ENCODE measurements at places on chromosomes 1 and 21.

- no peak for DNase-seq
These were observed 29.6 kb downstream of the RIMS3 start for GRCh38 chr1:40635763-40636500.

DNA sequence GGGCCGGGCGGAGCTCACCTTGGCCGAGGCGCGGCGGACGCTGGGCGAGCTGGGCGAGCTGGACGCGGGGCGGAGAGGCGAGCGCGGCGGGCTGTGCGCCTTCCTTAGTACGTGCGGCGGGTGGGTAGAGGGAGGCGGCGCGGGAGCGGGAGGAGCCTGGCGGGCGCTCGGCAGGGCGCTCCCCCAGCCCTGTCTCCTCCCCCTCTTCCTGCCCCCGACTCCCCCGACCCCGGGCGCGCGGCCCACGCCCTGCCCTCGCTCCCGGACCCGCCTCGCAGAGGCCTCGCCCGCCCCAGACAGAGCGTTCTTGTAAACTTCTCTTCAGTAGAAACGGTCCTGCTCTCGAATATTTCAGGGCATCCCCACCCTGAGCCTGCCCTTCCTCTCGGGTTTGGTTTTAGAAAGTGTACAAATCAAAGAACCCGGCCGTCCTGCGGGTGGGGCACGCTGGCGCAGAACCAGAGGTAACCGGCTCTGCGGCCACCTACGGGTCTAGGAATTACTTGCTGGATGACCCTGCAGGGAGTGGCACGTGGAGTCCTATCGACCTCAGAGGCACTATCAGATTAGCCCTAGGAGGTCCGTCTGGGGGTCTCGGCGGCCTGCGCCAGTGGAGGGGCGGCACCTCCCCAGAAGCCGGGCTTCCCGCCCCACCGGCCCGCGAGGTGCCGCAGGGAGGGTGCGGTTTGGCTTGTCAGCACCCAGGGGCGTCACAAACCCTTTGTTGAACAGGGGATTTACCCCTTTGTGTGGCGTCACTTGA is at the start of gene S100A10:
Gene S100A10 (minus strand): TSS at position 126 of the 763 bp plus-strand sequence. CDS start 7,629 bp downstream, outside the sequence.
- peak; percentile 96 for DNase-seq

GRCh38 chr1:21896652-21897532 is 40.2 kb downstream of the HSPG2 start:
- peak; percentile 48 for DNase-seq

DNA sequence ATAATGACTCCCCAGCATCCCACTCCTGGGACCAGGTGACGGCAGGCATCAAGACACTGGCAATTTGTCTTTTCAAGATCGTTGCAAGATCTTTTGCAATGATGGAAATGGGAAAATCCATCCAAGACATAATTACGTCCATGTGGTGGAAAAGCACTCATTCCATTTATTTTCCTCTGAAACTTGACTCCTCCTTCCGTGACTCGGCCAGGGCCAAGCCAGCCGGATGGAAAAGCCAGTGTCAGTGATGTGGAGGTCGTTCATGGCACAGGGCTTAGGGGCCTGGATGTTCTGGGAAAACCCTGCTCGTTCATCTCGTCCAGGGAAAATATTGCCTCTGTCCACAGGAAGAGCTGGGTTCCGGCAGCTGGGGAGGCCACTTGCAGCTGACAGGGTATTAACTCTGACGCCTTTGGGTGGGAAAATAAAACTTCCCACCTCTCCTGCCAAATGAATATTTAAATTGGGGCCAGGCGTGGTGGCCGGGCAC is 46.2 kb downstream of the C1orf198 start:
- no peak for DNase-seq

GRCh38 chr1:1038694-1039093 is 18.8 kb downstream of the AGRN start:
- DNase-seq = no peak

DNA sequence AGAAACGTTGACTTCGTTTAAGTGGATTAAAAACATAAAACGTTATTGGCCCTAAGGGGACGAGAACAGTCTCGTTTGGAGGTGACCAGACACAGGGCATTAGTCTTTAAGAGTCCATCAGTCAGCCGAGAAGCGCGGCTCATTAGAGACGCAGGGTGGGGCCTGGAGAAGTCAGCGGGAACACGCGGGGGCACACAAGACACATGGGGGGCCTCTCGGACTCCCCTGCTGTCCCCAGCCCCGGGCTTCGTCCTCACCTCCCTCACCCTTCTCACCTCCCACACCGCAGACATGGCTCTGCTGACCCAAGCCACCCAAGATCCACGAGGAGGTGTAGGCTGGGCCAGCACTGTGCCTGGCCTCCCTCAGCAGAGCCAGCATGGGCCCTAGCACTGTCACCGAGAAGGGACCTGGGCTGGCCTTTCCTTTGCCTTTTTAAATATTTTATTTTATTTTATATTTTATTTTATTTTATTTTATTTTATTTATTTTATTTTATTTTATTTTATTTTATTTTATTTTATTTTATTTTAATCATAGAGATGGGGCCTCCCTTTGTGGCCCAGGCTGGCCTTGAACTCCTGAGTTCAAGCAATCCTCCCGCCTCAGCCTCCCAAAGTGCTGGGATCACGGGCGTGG is 48.9 kb downstream of the MORN1 start:
- DNase-seq = no peak

GRCh38 chr1:43277116-43277876 is 7.5 kb downstream of the TMEM125 start:
- DNase-seq = no peak

DNA sequence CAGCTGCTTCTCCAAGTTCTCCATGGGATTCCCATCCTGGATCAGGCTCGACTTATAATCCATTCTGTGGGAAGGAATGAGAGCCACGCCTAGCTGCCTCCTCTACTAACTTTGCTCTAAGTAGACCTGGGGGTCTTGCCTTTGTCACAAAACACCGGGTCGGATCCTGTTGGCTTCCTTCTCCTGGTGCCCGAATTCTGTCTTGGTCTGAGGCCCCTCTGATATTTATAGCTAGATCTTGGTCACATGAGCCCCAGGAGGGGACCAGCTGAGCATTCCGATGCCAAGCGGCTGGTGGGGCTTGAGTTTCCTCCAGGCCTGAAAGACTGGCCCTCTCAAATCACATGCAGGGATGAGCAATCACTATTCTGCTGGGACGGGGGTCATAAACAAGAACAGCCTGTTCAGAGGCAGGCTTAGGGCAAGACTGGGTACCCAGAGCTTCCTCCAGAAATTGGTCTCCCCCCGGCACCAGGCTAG is at the start of gene TRIM63:
Gene TRIM63 (minus strand): TSS at position 199 of the 480 bp plus-strand sequence. CDS start 136 bp downstream, at position 63.
- no peak for DNase-seq

DNA sequence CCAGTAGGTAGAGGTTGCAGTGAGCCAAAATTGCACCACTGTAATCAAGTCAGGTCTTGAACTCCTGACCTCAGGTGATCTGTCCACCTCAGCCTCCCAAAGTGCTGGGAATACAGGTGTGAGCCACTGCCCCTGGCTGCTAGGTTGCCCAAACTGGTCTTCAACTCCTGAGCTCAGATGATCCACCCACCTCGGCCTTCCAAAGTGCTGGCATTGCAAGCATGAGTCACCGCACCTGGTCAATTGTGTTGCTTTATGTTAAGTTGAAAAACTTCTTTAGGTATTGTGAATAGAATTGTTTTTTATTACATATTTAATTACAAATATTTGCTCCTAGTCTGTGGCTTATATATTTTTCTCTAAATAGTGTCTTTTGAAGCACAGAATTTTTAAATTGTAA is 80.5 kb downstream of the PRKAB2 start:
- DNase-seq = no peak

- DNase-seq = no peak
These were observed 68.8 kb upstream of the C1orf174 start for GRCh38 chr1:3968851-3969250.

DNA sequence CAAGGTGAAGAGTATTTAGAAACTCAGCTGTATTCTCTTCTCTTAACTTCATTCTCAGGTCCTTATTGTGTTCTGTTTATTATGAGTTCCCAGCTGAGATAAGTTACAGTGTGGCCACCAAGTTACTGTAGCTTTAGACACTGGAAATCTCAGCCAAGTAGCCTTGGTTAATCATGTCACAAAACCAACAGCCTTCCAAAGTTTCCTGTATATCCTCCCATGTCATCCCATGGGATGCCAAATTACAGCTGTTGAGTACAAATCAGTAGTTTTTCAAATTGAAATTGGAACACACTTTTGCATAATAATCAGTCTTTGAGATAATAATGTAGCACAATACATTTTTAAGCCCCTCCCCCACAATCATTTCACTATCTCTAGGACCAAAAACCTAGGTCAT is 10.7 kb downstream of the ADAMTS5 start:
- no peak for DNase-seq

DNA sequence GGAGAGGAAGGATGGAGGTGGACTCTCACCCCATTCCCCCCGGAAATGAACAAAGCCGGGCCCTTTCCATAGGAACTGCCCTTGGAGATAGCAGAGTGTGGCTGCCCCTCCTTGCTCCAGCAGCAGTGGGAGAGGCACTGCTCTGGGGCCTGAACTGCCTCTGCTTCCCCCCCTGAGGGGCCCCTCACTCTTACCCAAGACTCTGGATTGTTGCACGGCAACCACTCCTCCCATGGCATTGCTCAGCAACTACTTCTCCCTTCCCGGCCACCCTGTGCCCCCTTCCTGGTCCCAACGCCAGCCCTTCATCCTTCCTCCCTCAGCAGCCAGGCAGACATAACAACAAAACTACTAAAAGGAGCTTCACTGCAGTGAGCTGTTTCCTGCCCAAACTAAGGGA is 3.0 kb upstream of the ACKR1 start:
- no peak for DNase-seq

DNA sequence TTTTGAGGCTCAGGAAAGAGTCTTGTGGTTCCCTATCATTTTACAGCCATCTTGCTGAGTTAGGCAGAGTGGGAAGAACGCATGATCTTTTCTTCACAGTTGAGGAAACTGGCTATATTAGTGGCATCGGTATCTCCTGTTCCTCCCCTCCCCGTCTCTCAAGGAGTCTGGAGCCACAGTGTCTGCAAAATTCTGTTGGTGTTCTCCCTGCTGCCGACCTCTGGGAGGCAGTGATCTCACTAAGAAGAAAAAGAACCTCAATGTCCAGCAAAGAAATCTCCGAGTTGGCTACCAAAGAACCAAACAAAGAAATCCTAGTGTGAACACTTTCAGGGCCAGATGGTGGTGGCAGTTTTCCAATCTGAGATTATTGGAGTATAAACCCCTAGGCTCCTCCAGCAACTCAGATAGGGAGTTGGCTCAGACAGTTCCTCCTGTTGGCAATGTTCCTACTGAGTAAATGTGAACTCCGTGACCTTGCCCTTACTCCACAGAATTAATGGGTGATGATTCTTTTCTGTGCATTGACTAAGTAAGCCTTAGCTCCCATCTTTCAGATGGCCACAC is 41.2 kb downstream of the PRAMEF20 start:
- DNase-seq = no peak

- no peak for DNase-seq
These were observed 5.5 kb downstream of the RIPK4 start for GRCh38 chr21:41761211-41761933.

DNA sequence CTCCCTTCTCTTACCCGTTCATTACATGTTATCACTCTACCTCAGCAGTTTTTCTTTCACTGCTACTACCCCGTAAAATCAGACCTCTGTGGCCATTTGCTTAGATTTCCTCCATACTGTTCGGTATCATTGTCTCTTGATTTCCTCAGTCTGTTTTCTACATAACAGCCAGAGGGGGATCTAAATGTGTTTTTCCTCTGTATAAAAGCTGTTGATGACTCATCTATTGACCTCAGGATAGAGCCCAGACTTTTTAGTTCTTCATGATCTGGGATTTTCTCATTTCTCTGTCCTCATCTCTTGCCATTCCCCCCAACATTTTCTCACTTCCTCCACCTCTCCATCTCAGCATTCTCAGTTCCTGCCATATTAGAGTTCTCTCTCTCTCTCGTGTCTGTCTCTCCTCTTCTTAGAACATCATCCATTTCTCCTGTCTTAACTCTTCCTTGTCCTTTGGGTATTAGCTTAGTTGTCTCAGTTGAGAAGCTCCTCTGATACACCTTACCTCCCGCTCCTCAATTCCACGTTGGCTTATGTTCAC is 10.5 kb downstream of the OTUD3 start:
- no peak for DNase-seq

DNA sequence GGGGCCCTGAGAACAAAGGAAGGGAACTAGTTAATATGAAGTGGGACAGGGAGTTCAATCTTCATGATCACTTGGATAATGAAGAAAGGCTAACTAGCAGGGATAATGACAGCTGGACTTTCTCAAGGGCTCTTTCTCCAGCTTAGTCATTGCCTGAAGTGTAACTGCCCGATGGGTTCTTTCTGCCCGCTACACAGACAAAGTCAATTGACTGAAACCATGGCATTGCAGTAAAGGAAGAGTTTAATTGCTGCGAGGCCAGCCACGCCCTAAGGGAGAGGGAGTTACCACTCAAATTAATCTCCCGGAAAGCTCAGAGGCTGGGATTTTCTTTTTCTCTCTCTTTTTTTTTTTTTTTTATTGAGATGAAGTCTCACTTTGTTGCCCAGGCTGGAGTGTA is 16.6 kb upstream of the SLC2A5 start:
- DNase-seq = no peak

GRCh38 chr21:17732306-17732705 is 86.8 kb downstream of the C21orf91 start:
- no peak for DNase-seq

DNA sequence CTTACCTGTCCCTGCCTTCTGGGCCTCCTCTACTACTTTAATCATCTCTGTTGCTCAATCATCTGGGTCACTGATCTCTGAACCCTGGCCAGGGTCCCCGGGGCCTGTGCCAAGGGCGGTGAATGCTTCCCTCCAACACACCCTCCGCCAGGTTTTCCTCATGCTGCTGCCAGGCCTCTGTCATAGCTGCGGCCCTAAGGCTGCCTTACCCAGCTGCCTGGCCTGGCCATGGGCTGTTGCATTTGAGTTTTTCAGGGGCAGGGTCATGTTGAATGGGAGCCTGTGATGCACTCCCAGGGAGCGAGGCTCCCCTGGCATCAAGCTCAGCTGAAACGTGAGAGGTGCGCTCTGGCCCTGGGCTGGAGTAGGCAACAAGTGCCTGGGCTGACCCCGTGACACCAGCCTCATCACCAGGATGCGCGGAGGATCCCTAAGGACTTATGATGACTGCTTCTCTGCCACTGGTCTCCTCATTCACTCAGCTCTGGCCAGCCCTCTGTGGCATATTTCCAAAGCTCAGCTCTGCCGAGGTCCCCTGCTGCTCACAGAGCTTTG is 7.6 kb downstream of the EDN2 start:
- no peak for DNase-seq

- peak; percentile 21 for DNase-seq
These were observed 47.8 kb upstream of the CCDC190 start for GRCh38 chr1:162908780-162909179.

- DNase-seq = no peak
These were observed 131.7 kb downstream of the SYT2 start for GRCh38 chr1:202578565-202578964.
